Mesothelial cell of epicardium (in vitro differentiated cells): ENCODE measurements at places on chromosomes 7 and 10.

- no peak for DNase-seq
Measured at GRCh38 chr7:47337531-47337930, 244.4 kb downstream of the TNS3 start.

- DNase-seq = no peak
Measured at GRCh38 chr10:62018131-62018911, 116.8 kb downstream of the ARID5B start.

GRCh38 chr10:96125142-96125515, 5.0 kb upstream of the ZNF518A start:
- DNase-seq = no peak

GRCh38 chr10:11145495-11145855, 127.8 kb downstream of the CELF2 start:
- no peak for DNase-seq

DNA sequence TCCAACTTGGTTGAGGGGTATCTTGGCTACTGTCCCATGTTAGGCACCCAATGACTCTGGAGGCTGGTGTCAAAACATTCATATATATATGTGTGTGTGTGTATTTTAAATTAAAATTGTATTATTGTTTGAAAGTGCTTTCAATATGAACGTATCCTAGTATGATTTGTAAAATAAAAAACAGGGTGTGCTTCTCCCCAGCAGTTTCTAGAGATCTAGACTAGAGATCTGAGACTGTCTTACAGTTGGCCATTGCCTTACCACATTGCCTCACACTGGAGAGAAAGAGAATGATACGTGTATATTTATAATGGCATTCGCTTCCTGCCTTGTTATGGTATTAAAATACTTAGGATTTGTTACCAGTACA, 1.2 kb downstream of the BAG3 start:
- no peak for DNase-seq

GRCh38 chr10:62306663-62307062, 38.0 kb upstream of the RTKN2 start:
- no peak for DNase-seq

GRCh38 chr7:147670759-147671158, 919.8 kb upstream of the C7orf33 start:
- no peak for DNase-seq

- no peak for DNase-seq
Measured at GRCh38 chr7:21142081-21142480, 285.8 kb upstream of the SP4 start.

- DNase-seq = no peak
Measured at GRCh38 chr7:116574025-116574822, 49.4 kb downstream of the CAV1 start.

DNA sequence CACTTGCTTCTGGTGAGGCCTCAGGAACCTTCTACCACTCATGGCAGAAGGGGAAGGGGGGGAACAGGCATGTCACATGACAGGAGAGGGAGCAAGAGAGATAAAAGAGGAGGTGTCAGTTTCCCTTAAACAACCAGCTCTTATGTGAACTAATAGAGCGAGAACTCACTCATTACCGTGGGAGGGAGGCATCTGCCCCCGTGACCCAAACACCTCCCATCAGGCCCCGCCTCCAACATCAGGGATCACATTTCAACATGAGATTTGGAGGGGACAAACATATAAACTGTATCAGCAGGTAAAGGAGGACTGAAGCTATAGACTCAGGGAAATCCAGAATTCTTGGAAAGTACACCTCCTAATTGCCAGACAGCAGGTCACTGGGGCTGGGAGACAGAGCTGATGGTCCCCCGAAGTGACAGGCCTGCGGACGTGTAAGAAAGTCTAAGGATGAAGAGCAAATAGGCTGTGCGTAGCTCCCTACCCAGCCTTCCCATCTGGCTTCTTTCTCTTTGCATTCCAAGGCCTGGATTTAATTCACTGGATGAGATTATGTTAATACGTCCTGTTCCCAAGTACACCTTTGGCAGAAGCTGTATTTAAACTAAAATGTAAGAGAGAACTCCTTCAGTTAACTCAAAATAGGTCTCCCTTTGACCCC, 186.7 kb upstream of the LYZL2 start:
- no peak for DNase-seq

- no peak for DNase-seq
Measured at GRCh38 chr7:25790963-25791362, 361.0 kb upstream of the NFE2L3 start.

DNA sequence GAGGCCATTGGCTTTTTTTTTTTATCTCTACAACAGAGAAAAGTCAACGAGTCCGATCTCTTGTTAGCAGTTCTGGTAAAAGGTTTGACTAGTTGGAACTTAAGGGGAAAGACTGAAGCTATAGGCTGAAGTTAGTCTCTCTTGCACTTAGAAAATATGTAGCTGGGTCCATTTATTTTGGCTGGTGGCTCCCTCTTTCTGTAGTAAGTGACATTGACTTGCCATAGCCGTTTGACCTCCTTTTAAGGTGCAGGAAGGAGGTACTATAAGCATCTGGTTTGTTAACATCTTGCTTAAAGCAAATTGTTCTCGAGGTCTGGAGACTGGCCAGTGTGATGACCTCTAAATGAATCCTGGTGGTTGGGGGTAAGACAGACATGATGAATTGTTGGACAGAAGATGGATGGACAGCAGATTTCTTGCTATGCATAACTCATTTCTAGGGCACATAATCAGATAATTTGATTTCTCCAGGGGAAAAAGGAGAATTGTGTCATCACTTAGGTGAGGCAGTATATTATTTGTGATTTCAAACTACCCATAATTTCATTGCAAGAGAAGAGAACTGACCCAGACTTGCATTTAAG, 356.3 kb upstream of the GALNT17 start:
- DNase-seq = no peak

- DNase-seq = no peak
Measured at GRCh38 chr10:97533888-97534287, 35.2 kb downstream of the UBTD1 start.

- no peak for DNase-seq
Measured at GRCh38 chr7:15487896-15488295, 73.9 kb downstream of the AGMO start.

- peak; percentile 32 for DNase-seq
Measured at GRCh38 chr10:61452151-61452651, 980 bp downstream of the TMEM26 start.

DNA sequence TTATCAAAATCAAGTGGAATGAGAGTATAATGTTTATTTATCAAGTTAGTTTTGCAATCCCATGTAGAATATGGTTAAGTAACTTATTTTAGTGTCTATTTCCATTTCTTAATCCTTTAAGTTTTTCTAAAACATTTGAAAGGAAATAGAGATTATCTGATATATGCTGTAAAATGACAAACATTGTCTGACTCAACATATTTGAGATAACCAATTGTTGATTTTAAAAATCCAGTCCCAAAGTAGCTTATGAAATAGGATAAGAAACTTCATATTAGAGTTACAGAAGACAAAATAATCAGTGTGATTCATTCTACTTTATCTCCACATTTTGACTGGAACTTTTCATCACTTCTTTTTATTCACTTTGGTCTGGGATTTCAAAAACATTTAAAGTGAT, 38.7 kb upstream of the CDK1 start:
- DNase-seq = no peak

- DNase-seq = no peak
Measured at GRCh38 chr7:17640730-17641377, 299.4 kb downstream of the SNX13 start.

DNA sequence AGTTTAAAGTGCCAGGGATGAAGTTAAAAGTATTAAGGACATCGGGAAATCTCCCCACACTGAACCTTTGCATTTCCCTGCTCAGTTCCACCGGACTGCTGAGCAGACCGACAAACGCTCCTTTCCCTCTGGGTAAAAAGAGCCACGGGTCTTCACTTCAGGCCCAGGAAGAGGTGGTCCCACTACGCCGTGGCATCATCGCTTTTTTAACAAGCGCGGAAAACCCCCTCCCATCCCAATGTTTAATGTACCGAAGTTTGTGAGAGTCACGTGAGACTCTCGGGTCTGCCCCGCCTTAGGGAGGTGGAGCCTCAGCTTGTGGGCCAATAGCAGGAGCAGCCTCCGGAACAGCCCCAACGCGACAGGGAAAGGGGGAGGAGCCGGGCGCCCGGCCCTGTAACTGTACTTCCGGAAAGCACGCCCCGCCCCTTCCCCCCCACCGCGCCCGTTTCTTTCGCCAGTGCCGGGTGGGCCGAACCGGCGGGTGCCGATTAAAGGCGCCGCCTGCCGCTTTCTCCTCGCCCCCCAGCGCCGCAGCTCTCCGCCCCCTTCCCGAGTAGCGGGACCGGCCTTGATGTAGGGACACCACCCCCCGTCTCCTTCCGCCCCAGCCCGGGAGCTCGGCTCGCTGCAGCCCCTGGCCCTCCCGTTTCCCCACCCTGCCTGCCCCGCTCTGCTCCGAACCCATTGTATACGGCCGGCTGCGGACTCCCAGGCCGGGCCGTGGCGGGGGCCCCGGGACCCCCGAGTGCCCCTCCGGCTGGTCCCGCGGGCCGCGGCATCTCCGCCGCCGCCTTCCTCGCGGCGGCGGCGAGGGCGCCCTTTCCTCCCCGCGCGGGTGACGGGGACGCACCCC, 2.2 kb upstream of the TRIM8 start:
- DNase-seq = peak; percentile 94

DNA sequence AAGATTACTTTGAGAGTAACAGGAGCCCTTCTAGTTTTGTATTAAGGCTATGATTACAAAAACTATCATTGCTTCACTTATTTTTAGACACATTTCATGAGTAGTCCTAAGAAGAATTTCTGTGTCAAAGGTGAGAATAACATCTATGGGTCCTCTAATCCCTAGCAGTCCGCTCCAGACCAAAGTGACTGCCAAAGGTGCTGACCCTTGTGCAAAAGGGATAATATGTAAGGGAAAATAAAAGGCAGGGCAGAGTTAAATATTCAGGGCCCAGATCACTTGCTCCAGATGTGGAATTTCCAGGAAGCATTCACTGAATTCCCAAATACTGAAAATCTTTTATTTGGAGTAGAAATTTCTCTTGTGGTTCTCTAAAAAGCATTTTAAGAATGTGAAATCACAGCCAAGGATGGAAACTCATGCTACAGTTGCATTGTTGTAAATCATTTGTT, 29.3 kb downstream of the RHOBTB1 start:
- no peak for DNase-seq

DNA sequence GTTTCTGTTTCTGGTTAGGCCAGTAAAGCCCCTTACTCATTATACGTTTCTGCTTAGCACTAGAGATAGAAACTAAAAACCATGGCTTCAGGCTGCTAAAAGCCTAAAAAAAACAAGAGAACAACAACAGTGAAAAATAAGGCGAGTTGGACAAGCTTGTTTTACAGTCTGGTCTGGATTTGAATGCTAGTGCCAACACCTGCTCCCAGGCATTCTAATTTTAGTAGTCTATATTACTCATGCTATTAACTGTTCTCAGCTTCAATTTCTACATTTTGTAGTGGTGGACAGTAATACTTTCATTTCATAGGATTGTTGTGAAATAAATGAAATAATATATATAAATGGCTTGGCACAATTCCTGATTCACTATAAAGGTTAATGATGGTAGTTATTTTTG, 108.5 kb downstream of the HBP1 start:
- no peak for DNase-seq

DNA sequence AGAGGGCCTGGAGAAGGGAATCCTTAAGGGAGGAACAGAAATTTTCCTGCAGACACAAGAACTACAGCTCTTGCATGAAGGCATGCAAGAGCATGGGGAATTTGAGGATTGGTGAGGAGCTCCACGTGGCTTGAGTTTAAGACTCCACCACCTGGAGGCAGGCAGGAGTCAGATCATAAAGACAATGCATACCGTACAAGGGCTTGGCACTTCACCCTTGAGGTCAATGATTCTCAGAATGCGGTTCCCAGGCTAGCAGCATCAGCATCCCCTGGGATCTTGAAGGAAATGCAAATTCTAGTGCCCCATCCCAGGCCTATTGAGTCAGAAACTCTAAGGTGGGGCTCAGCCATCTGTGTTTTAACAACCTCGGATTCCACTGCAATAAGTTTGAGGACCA, 143.8 kb downstream of the C7orf25 start:
- no peak for DNase-seq

GRCh38 chr10:122258136-122259074, 12.7 kb upstream of the BTBD16 start:
- DNase-seq = no peak

- no peak for DNase-seq
Measured at GRCh38 chr10:120521880-120522279, 64.9 kb downstream of the PLPP4 start.

- DNase-seq = no peak
Measured at GRCh38 chr7:17176371-17177032, 122.0 kb upstream of the AHR start.

DNA sequence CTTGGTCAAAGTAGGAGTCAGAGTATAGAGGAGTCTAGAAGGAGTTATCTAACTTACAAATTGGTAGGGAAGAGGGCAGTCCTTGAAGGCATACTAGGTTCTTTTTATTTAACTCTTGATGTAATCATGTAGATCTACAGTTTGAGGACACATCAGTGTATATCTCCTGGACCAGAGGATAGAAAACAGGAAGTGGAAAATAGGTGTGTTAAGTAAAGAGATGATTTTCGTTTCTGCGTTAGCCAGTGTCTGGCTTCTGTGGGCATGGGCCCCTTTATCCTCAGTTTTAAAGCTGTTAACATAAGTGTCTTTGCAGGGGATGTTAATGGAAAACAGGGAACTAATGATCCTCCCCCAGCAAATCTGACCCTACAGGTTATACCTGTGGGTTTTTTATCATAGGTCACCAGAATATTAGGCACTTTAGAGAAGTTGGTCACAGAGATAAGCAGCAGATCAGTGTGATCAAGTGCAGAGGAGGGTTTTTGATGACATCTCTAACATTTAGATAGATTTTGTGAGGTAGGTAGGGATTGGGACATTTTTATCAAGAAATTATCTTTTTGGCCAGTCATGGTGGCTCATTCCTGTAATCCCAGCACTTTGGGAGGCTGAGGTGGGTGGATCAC, 58.6 kb upstream of the PRSS1 start:
- DNase-seq = no peak

DNA sequence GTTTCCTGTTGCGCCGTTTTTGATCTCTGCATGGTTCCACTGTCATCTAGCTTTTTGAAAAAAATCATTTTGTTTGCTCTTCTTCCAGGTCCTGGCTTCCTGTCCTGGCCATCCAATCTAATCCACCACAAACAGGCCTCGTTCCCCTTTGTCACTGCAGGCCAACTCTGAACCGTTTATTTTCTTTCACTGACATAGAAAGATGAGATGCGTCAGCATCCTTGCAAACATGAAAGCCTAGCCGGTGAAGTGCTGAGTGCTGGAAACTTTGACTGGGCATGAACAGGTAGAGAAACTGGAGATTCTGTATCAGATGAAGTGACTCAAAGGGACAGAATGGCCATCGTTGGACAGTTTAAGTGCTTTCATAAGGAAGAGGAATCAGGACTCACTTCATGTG, 1247.8 kb downstream of the TYW1 start:
- no peak for DNase-seq

DNA sequence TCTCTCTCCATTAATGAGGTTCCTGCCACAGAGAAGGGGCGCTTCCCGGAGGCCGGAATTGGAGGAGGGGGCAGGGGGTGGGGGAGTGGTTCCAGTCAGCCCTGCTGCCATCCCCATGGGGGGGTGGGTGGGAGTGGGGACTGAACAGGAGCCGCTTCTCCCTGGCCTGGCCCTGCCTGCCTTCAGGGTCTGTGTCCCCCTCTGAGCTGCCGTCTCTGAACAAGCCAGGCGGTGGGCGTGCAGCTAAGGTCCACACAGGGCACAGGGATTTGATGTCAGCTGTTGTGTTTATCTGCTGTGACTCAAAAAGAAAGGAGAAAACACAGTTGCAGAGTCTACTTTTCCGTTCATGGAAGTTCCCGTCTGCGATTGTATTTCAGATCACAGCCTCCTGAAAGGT, 141.5 kb upstream of the PCBD1 start:
- no peak for DNase-seq
